NCI-H524 treated with DMSO at 0.1 percent for 48 hours (cell line): ENCODE measurements at places on chromosomes 12 and 14.
A peak's percentile ranks its signal among the peaks of the same experiment; 100 is the strongest.

GRCh38 chr14:64788706-64789105 lies 84.5 kb downstream of the PLEKHG3 start:
- DNase-seq = no peak

- no peak for DNase-seq
Observed at GRCh38 chr14:24565766-24566165, 10.3 kb downstream of the CTSG start.

GRCh38 chr14:70278281-70278680 lies 81.2 kb downstream of the COX16 start:
- peak; percentile 54 for DNase-seq

GRCh38 chr12:28540324-28540714 lies 350.1 kb downstream of the CCDC91 start:
- DNase-seq = no peak

DNA sequence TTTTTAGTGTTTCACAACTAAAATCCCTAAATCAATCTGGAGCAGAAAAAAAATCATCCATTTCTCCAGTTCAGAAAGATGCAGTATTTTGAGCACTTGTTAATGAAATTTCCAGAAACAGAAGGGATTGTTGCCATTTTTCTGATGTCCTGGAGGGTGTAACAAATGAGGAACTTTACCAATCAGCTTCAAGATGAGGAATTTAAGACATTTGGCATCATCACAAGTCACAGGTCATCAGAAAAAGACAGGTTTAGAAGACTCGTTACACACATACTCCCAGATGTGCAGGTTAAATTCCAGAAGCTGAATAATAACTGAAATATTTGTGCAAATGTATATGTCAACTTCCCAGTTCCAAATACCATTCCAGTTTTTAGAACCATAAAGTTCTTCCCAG lies 482 bp upstream of the PSMC1 start:
- no peak for DNase-seq

GRCh38 chr12:109804820-109805761 lies 28.1 kb downstream of the TRPV4 start:
- DNase-seq = no peak

DNA sequence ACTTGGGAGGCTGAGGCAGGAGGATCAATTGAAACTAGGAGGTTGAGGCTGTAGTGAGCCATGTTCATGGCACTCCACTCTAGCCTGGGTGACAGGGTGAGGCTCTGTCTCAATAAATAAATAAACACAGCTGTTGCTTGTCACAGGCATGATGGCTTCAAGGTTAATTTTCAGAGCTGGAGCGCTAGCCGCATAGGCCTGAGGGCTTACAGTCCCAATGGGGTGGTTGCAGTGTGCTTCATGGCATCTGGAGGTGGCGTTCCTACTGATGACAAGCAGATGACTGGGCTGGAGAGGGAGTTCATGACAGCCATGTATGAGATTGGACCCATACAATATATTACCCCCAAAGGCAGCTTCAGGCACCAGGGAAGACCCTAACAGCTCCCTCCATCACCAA lies 1.6 kb upstream of the FMNL3 start:
- DNase-seq = no peak

GRCh38 chr14:86333493-86333892 lies 803.5 kb downstream of the FLRT2 start:
- DNase-seq = no peak

- DNase-seq = no peak
Observed at GRCh38 chr14:47596860-47597259, 78.5 kb downstream of the MDGA2 start.

GRCh38 chr12:109709401-109709991 lies 4.1 kb upstream of the FAM222A start:
- DNase-seq = no peak

DNA sequence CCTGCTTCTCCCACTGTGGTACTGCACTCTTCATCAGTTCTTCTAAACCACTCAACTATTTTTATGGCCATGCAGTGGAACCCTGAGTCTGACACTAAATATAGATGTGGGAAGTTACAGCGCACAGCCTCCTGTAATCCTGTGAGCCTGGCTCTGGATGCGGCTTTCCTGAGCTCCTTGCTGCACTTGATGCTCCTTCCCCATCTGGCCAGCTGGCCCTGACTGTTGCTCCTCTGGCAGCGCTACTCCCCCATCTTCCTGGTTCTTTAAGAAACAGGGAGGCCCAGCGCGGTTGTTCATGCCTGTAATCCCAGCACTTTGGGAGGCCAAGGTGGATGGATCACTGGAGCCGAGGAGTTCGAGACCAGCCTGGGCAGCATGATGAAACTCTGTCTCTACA lies 24.6 kb downstream of the IQSEC3 start:
- DNase-seq = peak; percentile 34

DNA sequence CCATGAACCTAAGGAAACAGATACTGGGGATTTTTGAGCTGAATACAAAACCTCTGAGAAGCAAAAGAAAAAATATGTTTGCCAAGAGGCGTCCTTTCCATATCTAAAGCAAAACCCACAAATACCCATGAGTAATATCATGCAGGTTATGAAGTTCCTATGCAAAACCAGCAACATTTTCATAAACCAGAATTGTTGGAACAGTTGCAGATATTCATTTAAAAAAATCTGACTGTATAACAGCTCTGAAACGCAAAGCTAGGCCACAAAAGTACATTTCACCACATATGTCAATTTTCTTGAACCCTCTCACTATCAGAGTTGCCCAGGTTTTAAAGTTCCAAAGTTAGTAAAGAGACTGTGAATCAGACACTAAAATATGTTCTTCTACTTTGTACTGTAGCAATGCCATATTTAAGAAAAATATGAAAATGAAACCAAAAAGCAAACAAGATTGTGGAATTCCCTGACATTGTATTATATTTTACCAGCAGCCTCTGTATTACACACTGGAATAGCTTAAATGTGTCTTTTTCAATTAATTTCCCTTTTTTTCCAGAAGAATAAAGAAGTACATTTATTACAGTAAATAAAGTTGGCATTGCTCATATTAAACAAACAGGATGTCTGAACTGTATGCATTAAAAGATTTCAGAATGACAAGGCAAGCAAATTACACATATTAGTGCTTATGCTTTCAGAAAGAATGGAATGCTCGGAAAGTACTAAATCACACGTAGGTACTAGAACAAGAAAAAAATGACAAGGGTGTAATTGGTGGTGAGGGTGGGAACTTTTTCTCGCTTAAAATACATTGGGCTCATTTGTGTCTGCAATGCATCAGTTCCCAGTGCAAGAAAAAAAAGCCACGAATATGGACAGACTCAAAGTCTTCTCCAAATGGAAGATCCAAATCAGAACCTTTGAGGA lies 33.6 kb upstream of the HIF1A start:
- DNase-seq = no peak

DNA sequence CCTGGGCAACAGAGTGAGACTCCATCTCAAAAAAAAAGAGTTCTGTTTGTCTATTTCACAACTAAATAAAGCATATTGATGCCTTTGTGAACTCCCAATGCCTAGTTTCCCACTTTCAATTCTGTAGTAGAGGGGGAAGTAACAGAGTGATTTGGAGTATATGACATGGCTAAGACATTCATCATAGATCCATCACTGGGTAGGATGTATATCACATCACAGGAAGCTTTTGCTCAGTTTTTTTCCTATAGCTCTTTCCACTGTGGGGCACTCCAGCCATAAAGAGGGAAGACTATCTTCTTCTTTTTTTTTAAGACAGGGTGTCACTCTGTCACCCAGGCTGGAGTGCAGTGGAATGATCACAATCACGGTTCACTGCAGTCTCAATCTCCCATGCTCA lies 154.0 kb upstream of the BCL2L14 start:
- DNase-seq = no peak

DNA sequence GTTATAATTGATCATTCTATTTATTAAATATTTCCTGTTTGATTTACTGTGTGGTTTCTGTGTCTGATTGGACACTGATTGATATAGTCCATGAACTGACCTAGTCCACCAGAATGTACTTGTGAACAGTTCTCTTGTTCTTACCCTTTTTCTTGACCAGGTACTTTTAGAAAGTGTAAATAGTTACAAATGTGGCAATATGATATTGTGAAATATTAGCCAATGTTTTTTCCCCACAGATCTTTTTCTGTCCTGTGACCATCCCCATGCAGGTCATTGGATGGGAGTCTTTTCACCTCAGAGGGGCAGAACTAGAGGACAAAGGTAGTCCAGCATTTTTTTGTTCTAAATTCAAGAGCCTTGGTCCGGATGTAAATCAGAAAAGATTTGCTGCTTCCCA lies 8.3 kb upstream of the CRY1 start:
- DNase-seq = no peak

- DNase-seq = no peak
Observed at GRCh38 chr14:36238666-36239363, 62.3 kb upstream of the PTCSC3 start.

DNA sequence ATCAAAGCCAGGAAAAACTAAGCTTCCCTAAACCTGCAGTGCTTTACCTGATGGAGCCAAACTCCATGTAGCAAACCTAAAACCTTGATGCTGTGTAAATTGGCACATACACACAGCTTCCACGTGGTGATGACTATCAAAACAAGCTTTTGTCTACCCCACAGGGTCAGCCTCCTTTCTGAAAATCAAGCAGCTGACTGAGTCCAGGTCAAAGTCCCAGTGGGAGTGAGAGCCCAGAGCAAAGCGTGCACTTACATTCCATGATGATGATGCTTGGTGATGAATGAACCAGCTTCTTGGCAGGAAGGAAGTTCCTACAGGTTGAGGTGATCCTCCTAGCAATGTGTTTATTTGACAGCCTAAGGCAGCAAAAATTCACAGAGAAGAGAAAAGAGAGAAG lies 630.0 kb upstream of the TBX3 start:
- DNase-seq = no peak

DNA sequence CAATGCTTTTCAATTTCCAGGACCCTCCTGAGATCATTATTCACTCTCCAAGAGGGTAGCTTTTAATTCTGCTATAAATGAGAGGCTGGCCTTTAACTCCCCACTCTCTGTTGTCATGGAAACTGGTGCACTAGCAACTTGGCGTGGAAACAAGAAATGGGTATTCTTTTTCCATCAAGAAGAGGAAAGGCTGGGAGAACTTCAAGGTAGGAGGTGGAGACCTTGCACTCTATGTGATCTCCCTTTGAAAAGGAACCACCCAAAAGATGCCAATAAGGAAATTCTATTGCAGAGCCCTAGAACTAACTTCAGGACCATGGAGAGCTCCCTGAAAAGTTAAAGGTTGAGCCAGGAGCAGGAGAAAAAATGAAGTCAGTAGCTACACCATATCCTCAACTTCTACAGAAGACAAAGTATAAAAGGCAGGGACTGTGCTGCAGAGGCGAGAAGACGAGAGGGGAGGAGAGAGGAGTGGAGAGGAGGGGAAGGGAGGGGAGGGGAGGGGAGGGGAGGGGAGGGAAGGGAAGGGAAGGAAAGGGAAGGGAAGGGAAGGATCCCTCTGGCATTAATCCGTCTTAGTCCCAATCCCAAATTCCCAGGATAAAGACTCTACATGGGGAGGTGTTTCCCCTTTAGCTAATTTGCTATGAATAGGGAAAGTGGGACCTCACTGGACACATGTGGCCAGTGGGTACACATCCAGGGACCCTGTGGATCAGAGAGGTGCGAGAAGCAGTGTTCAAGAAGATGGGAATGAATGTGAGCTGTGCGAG lies 46.7 kb upstream of the FICD start:
- no peak for DNase-seq

DNA sequence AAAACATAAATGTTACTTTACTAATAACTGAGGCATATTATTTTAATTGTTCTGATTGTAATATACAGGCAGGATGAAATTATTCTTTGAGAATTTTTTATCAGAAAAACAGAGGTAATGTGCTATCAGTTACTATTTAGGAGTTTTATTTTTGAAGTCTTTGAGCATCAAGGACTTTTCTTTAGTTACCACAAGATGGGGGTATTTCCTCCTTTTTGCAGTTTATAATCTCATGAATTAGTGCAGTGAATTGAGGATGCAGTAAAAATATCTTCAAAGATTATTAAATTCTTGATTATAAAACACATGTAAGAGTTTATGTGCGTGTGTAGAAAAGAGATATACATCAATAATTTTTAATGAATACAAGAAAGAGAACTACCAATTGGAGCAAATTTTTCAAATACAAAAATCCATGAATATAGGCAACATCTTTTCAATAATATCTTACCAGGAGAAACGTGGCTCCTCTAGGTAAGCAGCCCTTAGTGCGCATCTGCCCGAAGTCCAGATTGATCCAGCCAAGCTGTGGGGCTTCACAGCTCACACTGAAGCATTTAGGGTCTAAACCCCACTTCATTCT lies 71.6 kb downstream of the ERGIC2 start:
- no peak for DNase-seq

DNA sequence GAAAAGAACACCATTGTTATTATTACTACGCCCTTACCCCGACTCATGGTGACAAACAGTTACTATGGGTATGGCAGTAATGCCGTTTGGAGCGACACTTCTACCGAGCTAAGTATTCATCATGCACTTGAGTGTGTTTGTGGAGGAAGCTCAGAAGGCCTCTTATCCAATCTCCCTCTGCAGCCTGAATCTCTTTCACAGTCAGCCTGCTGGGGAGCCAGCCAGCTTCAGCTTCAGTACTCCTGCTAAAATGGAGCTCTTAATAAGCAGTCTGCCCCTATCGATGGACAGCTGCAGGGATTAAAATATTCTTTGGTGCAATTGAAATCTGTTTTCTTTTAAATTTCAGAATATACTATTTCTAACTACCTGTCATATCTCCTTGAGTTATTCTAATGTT lies 24.7 kb upstream of the ATP5MC2 start:
- DNase-seq = no peak

GRCh38 chr12:110849748-110850403 lies 3.1 kb downstream of the CCDC63 start:
- DNase-seq = no peak

GRCh38 chr12:124827588-124828184 lies 36.0 kb downstream of the SCARB1 start:
- DNase-seq = no peak

- DNase-seq = no peak
Observed at GRCh38 chr12:968545-968944, 19.1 kb upstream of the RAD52 start.

DNA sequence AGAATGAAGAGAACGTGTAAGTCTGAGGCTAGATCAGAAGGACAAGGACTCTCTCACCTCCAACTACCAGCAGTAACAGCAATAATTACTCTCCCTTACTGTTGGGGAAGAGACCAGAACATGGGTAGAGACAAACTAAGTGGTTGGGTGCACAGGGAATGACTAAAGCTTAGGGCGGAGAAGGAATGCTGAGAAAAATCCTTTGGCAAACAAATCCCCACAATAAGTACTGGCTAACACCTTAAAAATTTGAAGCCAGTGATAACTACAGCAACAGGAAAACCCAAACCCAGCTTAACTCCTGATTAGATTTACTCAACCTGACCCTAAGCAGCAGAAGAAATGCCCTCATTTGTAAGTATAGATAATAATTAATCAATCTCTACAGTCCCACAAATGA lies 759.0 kb downstream of the AACS start:
- no peak for DNase-seq

DNA sequence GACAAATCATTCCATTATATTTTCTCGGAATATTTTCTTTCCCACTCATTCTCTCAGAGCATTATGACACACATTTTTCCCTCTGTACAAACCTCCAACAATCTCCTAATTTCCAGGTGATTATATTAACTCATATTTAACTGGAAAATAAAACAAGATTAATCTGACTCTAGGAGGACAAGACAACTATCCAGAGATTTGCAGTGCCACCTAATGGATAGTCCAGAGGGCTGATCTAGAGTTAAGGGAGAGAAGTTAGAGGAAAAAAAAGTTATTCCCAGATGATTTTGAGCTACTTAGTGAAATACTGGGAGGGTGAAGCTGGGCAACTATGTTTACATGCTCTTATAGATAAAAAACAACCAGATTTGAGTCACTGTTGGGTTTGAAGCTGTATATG lies 161.7 kb downstream of the ALX1 start:
- DNase-seq = no peak

- no peak for DNase-seq
Observed at GRCh38 chr12:13238204-13238603, 41.7 kb downstream of the EMP1 start.
